ENCODE measurements at places on chromosomes 6 and 20.

- DNase-seq, result no peak
Measured at GRCh38 chr20:1831606-1832005, 63.6 kb upstream of the SIRPA start.

- no peak for DNase-seq
Measured at GRCh38 chr6:40798069-40798770, 211.1 kb upstream of the LRFN2 start.

DNA sequence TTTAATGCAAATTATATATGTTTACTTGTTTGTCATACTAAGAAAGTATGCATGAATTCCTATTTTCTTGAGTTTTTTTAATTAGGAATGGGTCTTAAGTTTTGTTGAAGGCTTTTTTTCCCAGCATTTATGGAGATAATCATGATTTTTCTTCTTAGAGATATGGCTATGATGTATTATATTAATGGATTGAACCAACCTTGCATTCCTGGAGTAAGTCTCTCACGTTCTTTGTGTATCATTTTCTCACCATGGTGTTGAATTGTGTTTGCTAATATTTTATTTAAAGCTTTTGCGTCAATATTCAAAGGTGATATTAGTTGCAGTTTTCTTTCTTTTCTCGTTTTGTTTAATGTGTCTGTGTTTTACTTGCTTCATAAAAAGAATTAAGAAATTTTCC is 48.4 kb upstream of the SLC35D3 start:
- no peak for DNase-seq

DNA sequence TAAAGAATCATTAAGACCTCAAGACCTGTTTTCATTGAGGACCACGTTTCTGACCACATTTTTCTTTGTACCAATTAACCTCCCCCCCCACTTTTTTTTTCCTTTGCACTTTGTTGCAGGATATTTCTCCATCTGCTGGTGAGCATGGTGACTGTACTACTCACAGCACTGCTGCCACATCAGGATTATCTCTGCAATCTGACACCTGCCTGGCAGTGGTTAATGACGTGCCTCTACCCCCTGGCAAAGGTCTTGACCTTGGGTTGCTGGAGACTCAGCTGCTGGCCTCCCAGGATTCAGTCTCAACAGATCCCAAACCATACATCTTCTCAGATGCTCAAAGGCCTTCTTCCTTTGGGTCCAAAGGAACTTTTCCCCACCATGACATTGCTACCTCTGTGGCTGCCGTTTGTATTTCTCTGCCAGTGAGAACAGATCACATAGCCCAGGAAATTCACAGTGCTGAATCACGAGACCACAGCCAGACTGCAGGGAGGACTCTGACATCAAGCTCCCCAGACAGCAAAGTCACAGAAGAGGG is 46.6 kb upstream of the EDN3 start:
- no peak for DNase-seq

GRCh38 chr6:47434372-47435253 is 43.0 kb upstream of the CD2AP start:
- DNase-seq, result no peak

- no peak for DNase-seq
Measured at GRCh38 chr6:137907170-137907569, 40.1 kb downstream of the TNFAIP3 start.

GRCh38 chr6:142079130-142079529 is 53.6 kb upstream of the GJE1 start:
- no peak for DNase-seq

DNA sequence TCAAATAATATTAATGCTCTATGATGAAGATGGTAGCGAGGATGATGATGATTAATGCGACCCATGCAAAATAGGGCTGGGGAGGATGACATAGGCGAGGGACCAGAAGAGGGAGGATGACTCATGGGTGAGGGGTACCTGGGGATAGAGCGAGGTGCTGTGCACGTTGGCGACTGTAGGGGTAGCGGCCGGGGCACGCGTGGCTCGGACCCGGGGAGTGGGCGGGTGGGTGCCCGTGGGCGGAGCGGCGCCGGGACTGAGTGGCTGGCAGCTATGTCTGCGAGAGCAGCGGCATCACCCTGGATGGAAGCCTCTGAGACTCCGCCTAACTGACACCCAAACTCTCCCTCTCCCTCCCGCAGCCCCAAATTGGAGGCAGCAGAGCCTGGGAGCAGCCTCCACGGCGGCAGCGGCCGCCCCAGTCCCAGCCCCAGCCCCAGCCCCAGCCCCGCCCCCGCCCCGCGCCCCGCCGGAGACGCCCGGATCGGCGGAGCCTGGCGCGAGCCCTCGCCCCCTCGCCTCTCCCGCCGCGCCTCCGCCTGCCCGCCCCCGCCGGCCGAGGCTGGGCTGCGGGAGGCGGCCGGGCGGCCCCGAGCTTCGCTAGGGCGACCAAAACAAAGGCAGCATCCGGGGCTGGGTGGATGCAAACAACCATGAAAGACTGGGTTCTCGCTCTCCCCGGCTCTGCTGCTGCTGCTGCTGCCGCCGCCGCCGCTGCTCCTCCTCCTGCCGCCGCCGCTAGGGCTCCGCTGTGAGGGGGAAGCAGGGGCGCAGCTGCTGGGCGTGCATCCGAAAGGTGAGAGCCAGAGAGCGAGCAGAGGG is at the start of gene RIMS1:
TSS of gene RIMS1 (plus strand) at position 367 of the 822 bp plus-strand sequence. CDS start 474 bp downstream, outside the sequence.
- DNase-seq, result no peak

- no peak for DNase-seq
Measured at GRCh38 chr6:157225575-157225995, 97.7 kb downstream of the TMEM242 start.

- no peak for DNase-seq
Measured at GRCh38 chr6:5412663-5413062, 151.3 kb downstream of the FARS2 start.

DNA sequence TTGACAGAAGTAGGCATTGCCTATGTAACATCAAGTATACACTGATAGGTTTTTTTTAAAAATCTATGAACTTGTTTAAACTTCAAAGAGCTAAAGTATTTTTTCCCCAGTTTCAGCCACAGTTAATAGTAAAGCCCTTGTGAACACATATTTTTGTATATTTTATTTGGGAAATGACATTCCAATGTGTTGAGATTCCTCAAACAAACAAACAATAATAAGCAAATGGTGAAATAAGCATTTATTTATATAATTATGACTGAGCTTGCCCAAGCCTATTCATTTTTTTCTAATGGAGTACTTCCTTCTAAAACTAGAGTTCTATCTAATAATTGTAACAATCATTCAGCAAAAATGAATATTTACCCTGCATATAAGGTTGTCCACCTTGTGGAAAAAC is 12.5 kb downstream of the SYCP2 start:
- no peak for DNase-seq

DNA sequence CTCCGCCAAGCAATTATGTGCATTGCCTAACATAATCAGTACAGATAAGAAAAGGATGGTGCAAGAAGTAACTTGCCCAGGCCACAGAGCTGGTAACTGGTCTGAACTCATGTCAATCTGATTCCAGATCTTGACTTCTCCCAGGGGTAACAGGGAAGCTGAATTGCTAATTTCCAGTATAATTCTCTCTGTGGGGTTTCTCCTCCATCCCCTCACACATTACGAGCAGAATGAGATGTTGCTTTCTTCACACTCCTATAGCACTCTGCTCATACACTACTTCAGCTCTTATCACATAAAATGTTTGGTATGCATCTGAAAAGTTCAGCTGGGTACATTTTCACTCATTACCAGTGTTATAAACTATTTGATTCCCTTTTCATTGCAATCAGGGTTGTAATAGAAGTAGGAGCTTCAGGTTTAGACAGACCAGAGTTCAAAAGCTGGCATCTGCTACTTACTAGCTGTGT is 24.0 kb upstream of the LRRC1 start:
- no peak for DNase-seq

DNA sequence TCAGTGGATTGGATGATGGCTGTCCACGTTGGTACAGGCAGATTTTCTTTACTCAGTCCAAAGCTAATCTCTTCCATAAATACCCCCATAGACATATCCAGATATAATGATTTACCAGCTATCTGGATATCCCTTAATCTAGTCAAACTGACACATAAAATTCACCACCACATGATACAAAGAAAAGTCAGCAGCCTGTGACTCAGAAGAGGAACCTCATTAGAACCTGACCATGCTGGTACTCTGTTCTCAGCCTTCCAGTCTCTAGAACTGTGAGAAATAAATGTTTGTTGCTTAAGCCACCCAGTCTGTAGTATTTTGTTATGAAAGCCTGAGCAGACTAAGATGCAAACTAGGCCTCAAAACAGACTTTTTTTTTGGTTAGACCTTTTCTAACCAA is 431.3 kb upstream of the RNF217 start:
- DNase-seq, result no peak

DNA sequence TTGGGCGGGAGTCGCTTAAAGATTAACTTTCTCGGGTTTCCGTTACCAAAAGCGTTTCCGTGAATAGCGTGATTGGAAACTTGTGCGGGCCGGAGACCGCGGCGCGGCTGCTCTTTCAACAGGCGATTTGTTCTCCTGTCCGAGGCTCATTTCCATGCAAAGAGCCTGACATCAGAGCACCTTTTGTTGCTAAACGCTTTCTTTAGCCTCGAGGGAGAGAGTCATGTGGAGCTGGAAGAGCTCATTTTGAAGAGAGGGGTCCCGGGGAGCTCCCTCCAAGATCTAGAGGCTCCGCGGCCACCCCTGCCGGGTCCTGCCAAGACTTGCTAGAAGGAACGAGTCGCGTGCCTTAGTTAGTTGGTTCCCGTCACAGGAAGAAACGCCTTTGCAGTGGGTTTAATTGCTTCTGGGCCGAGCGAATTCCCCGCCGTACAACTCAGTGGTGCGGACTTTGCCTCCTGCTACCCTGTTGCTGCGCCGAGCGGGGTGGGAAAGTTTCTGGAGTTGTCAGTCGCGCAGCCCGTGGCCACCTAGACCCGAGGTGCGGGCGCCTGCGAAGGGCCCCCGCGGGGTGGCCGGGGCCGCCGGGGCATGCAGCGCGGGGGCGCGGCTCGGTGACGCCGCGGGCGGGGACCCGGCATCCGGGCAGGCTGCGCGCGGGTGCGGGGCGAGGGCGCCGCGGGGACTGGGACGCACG is at the start of gene SASH1:
TSS of gene SASH1 (plus strand) at position 489 of the 697 bp plus-strand sequence. CDS start 230 bp downstream, outside the sequence.
- peak; percentile 80 for DNase-seq

DNA sequence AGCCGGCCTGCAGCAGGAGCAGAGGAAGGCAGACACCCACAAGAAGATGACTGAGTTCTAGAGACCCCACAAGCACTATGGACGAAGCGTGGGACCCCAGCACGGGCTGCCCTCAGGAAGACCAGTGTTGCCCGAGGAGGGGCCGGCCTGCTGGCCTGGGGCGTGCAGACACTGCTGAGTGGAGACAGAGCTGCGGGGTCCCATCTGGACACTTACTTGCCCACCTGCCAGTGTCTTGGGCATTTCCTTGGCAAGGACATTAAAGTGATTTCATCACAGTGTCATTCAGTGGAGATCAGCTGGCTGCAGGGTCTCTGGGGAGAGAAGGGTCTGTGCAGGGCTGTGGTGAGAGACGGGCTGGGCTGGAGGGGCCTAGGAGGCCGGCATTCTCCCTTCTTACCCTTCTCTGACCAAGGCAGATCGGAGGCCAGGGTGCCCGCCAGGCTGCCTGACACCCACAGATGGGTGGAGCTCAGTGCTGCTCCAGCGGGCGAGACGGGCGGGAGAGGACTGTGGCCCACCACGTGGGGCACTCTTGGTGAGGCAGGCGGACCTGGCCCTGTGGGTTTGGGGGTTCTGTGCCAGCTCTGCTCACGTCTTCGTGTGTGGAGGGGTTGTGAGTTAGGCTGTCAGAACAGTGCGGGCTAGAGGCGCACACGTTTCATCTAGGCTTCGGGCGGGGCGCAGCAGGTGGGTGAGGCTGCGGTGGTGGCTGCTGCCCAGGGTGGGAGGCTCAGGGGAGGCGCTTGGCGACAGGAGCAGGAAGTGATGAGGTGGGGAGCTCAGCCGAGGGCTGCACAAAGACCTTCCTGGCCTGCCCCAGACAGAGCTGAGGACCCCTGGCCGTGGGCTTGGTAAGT is at the start of gene LIME1:
TSS of gene LIME1 (plus strand) at position 806 of the 860 bp plus-strand sequence. CDS start 886 bp downstream, outside the sequence.
- DNase-seq, result no peak
